Myocyte (in vitro differentiated cells): ENCODE measurements at places on chromosomes 5 and 9.
A peak's percentile ranks its signal among the peaks of the same experiment; 100 is the strongest.

DNA sequence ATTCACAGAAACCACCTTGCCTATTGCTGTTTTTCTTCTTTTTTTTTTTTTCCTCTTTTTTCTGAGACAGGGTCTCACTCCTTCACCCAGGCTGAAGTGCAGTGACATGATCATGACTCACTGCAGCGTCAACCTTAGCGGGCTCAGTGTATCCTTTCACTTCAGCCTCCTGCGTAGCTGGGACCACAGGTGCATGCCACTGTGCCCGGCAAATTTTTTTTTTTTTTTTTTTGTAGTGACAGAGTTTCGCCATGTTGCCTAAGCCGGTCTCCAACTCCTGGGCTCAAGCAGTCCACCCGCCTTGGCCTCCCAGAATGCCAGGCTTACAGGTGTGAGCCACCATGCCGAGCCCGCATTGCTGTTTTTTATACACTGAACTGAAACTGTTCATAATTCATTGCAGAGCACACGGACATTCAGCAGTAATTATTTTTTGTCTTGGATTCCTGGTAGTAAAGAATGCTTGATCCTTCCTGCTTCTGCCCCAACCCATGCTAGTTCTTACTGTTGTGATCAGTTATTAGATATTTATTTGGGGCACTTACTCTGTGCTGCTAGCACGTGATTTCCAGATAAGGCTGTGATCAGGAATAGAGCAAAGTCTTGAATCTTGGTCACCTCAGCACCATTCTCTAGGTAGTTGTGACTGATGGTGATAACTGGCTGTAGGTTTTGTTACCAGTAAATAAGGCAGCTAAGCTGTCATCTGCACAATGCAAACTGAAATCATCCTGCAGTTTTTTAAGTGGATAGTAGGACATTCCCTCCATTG is 14.0 kb downstream of the MAP3K1 start:
- no peak for DNase-seq

DNA sequence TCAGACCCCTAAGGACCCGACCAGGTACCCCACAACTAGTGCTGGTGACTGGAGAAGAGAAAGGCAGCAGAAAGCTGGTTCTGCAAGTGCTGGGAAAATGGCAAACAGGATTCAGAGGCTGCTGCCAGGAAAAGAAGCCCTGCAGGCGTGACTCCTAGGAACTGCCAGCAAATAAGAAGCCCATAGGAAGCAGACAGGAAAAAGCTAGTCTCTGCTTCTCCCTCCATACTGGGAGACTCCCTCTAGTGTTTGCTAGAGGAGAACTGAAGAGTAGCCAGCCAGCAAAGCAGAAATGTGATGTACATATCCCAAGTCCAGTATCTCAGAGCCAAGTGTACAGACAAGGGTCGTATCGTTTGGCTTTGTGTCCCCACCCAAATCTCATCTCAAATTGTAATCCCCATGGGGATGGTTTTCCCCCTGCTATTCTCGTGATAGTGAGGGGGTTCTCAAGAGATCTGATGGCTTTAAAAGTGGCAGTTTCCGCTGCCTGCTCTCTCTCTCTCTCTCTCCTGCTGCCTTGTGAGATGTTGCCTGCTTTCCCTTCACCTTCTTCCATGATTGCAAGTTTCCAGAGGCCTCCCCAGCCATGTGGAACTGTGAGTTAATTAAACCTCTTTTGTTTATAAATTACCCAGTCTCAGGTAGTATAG is 38.1 kb upstream of the TUSC1 start:
- no peak for DNase-seq

- no peak for DNase-seq
Observed at GRCh38 chr5:173003360-173003759, 19.8 kb downstream of the ATP6V0E1 start.

- DNase-seq = no peak
Observed at GRCh38 chr9:76560481-76560922, 101.5 kb downstream of the GCNT1 start.

DNA sequence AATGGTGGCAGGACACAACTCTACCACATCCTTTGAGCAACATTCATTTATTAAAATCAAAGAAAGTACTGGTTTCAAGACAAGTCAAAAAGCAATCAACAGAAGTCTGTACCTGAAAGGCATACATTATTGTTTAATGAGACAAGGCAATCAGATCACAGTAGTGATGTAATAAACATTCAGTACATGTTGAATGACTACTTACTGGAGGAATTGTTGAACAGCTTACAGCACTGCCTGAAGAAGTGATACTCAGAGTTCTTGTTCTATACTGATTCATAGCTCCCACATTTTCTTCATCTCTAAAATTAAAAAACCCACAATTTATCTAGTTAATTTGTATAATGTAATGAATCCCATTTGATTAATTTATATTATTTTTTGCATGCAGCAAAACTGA is 18.2 kb downstream of the RIOK2 start:
- DNase-seq = no peak

DNA sequence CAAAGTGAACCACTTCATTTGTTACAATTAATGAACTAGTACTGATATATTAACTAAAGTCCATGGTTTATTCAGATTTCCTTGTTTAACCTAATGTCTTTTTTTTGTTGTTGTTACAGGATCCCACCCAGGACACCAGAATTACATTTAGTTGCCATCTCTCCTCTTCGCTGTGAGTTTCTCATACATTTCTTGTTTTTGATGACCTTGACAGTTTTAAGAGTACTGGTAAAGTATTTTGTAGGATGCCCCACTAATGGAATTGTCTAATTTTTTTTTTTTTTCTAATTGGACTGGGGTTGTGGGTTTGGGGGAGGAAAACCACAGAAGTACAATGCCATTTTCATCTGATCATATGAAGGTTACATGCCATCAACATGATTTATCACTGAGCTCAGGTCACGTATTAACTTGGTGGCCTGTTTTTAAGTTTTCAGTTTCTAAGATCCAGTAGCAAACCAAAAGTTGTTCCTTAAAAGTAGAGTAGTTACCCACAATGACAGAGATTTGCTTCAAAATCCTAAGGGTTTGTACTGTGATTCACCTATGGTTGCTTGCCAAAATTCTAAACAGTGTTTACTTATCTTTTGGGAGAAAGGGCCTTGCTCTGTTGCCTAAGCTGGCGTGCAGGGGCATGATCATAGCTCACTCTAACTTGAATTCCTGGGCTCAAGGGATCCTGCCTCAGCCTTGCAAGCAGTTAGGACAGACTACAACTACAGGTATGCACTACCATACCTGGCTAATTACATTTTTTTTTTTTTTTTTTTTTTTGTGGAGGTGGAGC is 4.5 kb upstream of the OTULIN start:
- no peak for DNase-seq

DNA sequence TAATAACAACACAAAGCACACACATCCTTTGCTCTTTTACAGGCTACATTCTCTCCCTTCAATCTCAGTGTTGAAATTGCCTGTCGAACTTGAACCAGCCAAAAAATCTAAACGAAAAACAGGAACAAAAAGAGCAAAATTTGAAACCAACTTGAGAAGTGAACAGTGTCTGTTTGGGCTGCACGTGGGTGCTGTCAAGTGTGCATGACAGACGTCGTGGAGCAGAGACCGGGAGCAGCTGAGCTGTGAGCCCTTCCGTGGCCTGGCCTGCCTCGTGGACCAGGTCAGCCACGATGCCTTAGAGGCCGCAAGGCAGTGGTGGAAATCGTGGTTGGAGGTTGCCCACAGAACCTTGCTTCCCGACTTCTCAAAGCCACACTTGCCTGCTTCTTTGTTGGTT is 34.8 kb upstream of the DENND1A start:
- peak; percentile 34 for DNase-seq

DNA sequence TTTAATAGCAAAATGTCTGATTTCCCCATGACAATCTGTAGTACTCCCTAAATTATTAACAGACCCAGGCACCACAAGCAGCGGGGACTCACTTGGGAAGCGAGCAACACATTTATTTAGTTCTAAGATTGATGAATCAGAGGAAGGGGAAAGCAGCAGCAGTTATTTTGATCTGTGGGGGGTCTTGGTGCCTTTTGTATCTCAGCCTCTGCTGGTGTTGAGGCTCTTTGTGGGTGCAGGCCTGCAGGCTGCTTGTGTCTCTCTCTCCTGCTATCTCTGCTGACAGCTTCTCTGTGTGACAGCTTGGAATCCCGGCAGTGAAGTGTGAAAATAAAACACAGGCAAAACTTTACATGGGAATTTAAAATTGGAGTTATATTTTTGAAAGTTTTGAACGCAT is 878.2 kb upstream of the DMAC1 start:
- no peak for DNase-seq

DNA sequence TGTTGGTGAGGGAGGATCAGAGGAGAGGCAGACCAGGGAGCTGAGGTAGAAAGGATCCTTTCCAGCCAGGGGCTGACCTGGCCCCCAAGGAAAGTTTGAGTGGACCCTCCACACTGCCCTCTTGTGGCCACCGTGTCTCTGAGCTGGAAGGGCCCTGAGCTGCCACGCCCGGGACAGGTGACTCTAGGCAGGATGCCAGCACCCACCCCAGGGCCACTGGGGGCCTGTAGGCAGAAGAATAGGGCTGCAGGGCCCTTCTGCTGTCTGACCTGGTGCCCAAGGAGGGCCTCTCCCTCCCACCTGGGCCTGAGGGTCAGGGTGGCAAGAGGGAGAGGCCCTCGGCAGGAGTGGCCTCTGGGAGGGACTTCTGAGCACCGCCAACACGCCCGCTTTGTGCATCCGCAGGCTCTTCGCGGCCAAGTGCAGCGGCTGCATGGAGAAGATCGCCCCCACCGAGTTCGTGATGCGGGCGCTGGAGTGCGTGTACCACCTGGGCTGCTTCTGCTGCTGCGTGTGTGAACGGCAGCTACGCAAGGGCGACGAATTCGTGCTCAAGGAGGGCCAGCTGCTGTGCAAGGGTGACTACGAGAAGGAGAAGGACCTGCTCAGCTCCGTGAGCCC is 76.8 kb downstream of the LMX1B start:
- DNase-seq = peak; percentile 30

DNA sequence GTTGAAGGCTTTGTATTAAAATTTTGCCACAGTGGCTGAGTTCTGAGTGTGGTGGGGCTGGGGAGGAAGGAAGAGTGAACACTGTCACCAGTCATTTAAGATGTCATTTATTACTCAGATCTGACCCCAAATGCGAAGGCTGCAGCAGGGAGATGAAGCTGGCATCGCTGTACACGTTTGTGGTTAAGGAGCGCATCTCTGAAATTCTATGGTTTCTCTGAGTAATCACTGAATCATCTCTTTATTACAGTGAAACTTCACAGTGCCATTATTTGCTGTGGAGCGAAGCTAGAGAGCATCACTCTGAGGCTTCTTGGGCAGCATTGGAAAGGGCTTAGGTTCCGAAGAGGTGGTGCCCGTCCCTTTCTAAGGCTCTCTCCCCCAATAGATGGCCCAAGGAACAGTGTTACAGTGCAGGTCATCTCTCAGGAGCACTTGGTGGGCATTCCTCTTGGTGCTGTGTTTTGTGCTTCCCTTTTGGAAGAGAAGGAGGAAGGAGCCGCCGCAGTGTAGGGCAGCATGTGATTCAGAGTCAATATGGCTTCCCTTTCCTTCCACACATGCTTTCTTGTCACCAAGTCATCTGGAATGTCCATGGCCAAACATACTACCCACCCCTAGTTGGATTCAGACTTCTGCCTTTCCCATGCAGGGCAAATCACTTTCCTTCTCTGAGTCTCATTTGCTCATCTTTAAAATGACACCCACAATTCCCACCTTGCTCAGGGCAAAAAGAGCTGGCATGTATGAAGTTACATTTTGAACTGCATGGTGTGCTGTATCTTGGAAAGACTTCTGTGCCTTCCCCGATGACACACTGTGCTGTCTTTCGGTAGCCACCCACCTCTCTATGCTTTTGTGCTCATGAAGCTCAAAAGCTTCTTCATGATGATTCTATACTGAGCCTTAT is 9.3 kb upstream of the TEX48 start:
- peak; percentile 87 for DNase-seq

- no peak for DNase-seq
Observed at GRCh38 chr5:98102936-98103335, 670.5 kb upstream of the RGMB start.

GRCh38 chr5:154194345-154195329 is 4.1 kb downstream of the GALNT10 start:
- DNase-seq = peak; percentile 78

DNA sequence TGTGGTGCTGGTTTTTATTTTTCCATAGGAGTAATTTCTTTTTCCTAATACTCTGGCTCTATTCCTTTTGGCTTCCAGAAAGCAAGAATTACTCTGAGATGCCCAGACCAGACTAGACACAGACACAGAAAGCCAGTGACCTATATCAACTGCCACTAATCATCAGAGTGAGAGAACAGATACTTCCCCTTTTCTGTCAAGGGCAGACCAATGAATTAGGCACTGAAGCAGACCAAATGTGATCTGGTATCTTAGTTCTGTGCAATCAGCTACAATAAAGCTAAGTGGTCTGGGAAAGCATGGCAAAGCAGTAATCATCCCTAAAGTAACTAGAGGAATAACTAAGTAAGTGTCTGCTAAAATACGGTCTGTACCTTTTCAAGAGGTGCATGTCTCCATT is 239.1 kb downstream of the ELAVL2 start:
- DNase-seq = no peak

- DNase-seq = no peak
Observed at GRCh38 chr5:94223235-94223634, 395.2 kb downstream of the KIAA0825 start.
